ENCODE measurements at places on chromosomes 16 and 17. TPM values are rescaled to one million over a fixed set of nuclear protein-coding genes. Genes with fewer than 3 reads are reported as not detected.

GRCh38 chr17:65324611-65325342 is 187.6 kb downstream of the RGS9 start:
- DNase-seq: no peak
- no peaks in the 10 kb centered on the region for H3K4me1 ChIP-seq
- H3K4me3 ChIP-seq: no peak overlapping the region
- no peaks in the 10 kb centered on the region for H3K36me3 ChIP-seq
- H3K27me3 ChIP-seq: no peaks in the 10 kb centered on the region
- no peak overlapping the region for H3K27ac ChIP-seq

DNA sequence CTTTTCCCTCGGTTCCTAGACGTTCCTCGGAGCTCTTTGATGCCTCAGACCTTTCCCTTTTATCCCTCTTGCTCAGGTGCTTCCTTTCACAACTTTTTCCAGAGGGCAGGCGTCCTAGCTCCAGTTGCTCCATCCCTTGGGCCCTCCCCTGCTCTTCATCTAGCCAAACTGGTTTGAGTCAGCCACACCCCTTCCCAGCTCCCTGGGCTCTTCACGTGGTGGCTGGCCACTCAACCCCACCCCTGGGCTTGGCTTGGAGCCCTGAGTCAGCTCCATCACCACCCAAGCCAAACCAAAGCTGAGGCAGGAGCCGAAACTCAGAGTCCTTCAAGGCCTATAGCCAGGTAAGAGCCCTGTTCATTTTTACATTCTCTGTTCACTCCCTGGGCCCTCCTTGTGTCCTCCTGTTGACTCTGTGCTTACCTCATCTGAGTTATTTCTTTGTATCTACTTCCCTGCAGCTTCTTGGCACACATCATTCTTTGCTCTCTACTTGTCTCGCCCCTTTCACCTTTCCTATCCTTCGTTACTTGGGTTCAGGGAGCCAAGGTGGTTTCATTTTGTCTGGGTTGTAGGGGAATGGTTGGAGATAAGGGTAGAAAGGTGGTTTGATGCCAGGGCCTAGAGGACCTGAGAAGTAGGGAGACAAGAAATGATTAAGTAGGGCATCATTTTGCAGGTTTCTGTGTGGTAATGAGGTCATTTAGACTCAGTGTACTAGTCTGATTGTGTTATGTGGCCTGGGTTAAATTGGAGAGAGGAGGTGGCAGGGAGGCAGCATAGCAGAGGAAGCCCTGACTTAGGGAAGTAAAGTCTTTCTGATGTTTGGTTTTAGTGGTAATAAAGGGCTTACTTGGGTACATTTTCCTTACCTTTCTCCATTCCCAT is 7.6 kb upstream of the PHKG2 start:
- DNase-seq: peak; percentile 87
- no peaks in the 10 kb centered on the region for H3K27me3 ChIP-seq
- H3K4me1 ChIP-seq: peaks cover 14% of the 10 kb centered on the region
- no peak overlapping the region for H3K4me3 ChIP-seq
- H3K36me3 ChIP-seq: no peaks in the 10 kb centered on the region

DNA sequence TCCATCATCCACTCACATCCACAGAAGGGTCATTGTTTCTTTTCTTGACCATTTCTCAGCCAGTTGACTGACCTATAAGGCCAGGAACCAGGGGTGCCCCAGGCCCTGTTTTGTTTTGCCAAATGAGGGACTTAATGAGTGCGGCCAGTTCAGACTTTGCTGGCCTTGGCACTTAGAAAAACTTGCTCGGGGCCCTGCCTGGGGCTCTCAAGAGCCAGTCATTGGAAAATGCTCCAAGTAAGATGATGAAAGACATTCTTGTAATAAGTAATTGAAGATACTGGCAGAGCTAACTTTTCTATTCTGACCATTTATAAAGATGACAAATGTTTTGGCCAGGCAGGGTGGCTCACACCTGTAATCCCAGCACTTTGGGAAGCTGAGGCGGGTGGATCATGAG is 29.0 kb upstream of the CLEC18B start:
- H3K4me1 ChIP-seq: peaks cover 6% of the 10 kb centered on the region
- H3K27ac ChIP-seq: peak overlapping the region; percentile 93
- no peaks in the 10 kb centered on the region for H3K27me3 ChIP-seq
- H3K36me3 ChIP-seq: no peaks in the 10 kb centered on the region

DNA sequence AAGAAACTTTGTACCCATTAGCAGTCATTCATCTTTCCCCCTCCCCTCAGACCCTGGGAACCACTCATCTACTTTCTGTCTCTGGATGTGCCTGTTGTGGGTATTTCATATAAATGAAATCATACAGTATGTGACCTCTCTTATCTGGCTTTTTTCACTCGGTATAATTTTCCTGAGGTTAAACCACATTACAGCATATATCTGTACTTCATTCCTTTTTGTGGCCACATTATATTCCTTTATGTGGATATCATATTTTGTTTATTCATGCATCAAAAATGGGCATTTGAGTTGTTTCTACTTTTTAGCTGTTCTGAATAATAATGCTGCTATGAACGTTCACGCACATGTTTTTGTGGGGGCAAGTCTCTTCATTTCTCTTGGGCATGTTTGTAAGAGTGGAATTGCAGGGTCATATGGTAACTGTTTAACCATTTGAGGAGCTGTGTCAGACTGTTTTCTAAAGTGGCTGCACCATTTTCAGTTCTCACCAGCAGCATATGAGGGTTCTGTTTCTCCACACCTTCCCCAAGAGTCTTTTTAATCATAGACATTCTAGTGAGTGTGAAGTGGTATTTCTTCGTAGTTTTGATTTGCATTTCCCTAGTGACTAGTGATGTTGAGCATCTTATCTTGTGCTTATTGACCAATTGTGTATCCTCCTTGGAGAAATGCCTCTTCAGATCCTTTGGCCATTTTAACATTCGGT is 3.8 kb downstream of the SNX29 start:
- peaks cover 4% of the 10 kb centered on the region for H3K4me1 ChIP-seq
- no peaks in the 10 kb centered on the region for H3K27me3 ChIP-seq
- no peak for DNase-seq
- no peaks in the 10 kb centered on the region for H3K36me3 ChIP-seq
- H3K4me3 ChIP-seq: no peak overlapping the region

DNA sequence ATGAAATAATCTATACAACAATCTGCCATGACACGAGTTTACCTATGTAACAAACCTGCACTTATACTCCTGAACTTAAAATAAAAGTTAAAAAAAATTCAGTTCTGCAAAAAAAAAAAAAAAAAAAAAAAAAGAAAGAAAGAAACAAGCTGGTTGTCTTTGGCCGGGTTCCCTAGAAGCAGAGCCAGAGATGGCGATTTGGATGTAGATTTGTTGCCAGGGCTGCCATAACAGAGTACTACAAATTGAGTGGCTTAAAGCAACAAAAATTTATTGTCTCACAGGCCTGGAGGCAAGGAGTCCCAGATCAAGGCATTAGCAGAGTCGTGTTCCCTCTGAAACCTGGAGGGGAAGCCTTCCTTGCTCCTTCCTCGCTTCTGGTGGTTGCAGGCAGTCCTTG is 20.4 kb downstream of the SYT17 start:
- H3K27me3 ChIP-seq: no peaks in the 10 kb centered on the region
- H3K4me1 ChIP-seq: peaks cover 5% of the 10 kb centered on the region
- DNase-seq: no peak

DNA sequence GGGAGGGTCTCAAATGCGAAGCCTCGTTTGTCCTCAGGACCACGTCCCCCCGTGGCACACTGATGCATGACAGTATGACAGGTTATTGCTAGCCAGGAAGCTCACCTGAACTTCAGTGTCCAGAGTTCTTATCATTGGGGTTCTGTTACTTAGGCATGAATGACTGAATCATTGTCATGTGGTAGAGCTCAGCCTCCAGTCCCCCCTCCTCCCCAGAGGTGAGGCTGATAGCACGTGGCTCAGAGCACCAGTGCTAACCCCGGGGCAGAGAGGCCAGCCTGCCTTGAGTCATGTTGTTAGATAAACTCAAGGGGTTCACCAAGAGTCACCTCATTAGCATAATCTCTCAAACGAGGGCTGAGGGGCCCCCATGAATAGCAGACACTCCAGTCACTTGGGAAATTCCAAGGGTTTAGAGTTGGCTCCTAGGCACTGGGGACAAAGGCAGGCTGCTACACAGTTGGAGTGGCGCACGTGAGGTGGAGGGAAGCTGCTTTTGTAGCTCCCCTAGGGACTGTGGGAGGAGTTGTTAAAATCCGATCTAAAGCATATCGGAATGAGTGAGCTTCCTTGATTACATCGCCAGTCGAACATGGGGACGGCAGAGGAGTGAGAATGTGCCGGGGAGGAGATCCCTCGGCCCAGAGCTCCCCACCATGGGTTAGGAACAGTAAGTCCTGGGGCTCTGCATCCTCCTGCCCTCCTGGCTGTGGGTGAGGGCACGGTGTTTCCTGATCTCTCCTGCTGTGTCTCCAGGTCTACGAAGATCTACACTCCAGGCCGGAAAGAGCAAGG is 18.2 kb downstream of the DHX38 start:
- peak; percentile 41 for DNase-seq
- no peaks in the 10 kb centered on the region for H3K36me3 ChIP-seq
- no peaks in the 10 kb centered on the region for H3K27me3 ChIP-seq
- no peaks in the 10 kb centered on the region for H3K4me1 ChIP-seq

- H3K27me3 ChIP-seq: no peaks in the 10 kb centered on the region
- no peak for DNase-seq
- H3K4me1 ChIP-seq: peaks cover 7% of the 10 kb centered on the region
- no peak overlapping the region for H3K4me3 ChIP-seq
These were observed 5.7 kb downstream of the BECN1 start for GRCh38 chr17:42818379-42818778.

PPP1R27 gene
- not detected for total RNA-seq

TBC1D16 gene
- 28.8 TPM for total RNA-seq

KRT24 gene
- 0.92 TPM for total RNA-seq

IQCK gene
- total RNA-seq: 11.8 TPM

Data from hepatocyte (in vitro differentiated cells).